ENCODE measurements at places on chromosomes 5 and 9.
A peak's percentile ranks its signal among the peaks of the same experiment; 100 is the strongest.

GRCh38 chr5:79007872-79008271 is 22.8 kb upstream of the ARSB start:
- DNase-seq = no peak

DNA sequence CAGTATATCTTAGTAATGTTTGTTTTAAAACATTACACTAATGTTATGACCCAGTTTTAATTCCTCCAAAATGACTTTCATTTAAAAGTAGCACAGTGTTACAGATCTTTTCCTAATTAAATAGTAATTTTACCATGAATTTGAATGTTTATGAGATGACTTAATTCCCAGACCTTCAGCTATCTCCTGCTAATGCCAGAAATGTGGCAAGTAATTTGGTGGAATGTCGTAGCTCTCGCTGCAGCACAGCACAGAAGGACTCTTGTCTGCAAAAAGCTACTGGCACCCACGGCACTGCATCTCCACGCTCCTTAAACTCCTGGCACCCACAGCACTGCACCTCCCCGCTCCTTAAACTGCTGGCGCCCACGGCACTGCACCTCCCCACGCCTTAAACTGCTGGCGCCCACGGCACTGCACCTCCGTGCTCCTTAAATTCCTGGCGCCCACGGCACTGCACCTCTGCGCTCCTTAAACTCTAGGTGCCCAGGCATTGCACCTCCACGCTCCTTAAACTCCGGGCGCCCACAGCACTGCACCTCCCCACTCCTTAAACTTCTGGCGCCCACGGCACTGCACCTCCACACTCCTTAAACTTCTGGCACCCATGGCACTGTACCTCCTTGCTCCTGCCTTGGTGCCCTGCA is 163.1 kb downstream of the CDK5RAP2 start:
- DNase-seq = no peak

DNA sequence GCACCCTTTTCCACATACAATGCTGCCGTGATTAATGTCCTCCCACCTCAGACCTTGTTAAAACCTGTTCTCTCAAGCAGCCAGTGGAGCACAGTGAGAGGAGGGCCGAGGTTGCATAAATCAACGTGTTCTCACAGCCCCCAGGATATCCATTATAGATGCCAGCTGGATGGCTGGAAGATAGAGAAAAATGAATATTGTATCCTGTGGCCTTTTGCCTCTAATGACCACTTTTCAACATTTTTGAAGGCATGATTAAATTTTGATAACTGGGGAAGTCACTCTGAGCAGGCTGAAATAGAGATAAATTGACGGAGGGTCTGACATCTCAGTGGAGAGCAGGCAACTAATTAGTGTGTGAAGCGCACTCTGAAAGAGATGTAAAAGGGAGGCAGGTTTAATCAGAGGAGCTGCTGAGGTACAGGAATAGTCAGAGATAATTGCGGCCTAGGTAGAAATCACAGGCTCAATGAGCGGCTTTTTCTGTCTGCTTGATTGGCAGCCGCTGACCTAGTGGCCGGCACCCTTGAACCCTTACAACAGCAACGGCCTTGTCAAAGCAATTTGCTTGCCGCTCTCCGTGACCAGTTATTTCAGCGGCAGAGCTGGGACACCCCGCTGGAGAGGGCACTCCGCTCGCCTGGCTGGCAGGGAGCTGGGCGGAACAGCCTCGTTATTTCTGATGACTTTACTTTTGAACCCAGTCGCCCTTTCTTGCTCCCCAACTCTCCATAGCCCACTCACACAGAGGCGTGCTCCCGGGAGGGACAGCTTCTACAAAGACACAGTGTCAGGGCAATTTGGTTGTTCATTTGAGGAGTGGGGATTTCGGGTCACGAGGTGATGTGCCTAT is 560.7 kb downstream of the PSAT1 start:
- no peak for DNase-seq

- DNase-seq = no peak
Measured at GRCh38 chr5:120767178-120767820, 303.2 kb downstream of the PRR16 start.

- no peak for DNase-seq
Measured at GRCh38 chr9:137191691-137192447, 3.4 kb downstream of the SSNA1 start.

GRCh38 chr9:95815133-95815532 is 60.4 kb upstream of the ERCC6L2 start:
- DNase-seq = no peak

DNA sequence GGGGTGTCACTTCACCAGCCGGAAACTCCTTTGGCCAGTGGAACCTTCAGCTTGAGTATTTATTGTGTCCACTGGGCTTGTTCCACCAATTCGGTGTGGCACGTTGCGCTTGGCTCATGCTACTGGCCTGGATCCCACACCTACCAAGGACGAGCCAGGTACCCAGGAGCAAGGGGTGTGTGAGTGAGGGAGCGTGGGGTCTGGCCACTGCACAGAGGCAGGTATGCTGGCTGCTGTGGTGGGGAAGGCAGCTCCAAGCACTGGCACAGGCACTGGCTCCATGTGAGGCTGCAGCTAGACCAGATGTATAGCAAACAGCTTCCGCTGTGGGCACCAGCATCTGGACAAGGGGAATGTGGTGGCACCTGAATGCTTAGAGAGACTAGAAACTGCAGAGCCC is 28.1 kb upstream of the CYLC2 start:
- DNase-seq = no peak

DNA sequence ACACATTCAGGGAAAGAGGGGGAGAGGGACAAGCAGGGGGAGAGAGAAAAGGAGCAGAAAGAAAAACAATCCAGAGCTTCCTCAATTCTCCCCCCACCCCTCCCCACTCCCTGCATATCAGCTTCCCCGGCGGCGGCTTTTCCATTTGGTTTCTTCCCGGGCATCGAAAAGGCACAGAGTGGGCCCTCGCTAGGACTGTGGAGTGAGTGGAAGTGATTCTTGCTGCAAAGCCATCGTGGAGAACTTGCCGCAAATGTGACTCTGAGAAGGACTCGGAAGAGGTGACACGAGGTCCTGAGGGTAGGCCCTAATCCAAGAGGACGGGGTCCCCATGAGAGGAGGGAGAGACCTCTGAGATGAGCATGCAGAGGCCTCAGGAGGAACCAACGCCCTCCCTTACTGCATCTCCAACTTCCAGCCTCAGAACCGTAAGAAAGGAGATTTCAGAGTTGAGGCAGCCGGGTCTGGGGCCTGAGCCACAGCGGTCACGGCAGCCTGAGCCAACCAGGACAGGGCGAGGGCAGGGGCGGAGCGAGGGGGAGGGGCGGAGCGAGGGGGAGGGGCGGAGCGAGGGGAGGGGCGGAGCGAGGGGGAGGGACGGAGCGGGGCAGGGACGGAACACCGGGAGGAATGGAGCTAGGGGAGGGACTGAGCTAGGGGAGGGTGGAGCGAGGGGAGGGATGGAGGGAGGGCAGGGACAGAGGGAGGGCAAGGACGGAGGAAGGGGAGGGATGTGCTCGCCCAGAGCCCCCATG is 21.2 kb upstream of the SARDH start:
- no peak for DNase-seq

DNA sequence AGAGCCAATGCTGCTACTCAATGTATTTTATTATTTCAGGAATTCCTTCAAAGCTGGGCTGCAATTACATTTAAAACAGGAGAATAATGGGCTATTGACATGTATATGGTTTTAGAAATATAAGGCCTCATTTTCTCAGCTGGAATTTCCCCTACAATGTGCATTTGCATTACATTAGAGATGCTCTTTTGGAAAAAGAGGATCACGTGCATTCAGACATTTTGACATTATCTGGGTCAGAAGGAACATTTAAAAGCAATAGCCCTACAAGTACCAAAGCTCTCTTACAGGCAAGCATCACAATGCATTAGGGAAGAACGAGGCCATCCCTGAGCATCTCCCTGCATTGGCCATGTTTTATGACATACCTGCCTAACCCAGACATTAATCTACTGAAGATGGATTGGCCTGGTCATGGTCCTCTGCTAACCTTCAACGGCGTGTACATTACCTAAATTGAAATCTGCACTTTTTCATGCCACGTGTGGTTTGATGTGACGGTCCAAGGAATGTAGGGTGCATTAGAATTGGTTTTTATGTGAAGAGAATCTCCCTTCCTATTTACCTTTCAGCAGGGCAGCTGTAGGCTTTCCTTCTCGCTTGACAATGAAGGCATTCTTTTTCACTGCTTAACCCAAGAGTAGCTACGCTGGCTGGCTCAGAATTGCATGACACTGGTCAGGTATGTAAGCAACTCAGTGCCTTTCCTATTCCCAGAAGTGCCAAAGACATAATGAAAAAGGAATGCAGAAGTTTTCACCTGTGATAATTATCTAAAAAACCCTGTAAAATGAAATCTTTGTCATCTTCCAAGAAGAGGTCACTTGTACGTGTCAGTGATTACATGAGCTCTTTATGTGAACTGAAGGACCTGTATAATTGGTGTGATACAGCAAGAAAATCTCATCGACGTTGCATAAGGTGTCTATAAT is 212.3 kb upstream of the MPDZ start:
- no peak for DNase-seq

DNA sequence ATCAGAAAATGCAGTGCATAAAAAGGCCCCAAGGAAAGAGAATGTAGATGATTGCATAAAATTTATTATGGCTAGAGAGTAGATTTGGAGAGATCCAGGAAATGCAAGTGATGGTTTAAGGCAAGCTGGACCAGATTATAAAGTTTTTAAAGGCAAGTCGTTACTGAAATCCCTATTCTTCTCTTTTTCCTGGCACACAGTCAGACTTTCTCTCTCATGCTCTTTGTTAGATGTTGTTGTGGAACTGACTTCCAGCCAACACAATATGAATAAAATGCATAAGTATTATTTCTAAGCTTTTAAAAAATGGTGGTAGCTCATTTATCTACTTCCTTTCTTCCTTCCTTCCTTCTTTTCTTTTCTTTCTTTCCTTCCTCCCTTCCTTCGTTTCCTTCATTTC is 1085.4 kb upstream of the CDH6 start:
- DNase-seq = no peak

- no peak for DNase-seq
Measured at GRCh38 chr5:58294598-58295305, 165.1 kb downstream of the PLK2 start.

DNA sequence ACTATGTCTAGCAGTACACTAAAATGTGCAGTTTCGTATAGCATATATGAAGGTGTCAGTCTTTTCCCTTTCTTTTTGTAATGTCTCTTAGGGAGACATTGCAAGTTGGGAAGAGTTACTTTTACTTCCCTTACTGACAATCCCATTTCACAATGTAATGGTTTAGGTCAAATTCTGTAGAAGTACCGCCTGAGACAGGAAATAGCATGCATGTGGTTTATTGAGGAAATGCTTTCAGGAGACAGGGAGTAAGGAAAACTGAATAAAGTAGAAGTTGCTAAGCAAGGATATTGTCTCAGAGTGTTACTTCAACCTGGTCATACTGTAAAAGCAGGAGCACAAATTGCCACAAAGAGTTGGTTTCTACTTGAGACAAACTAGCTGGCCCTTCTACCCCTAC is 32.1 kb upstream of the MSANTD3 start:
- no peak for DNase-seq

GRCh38 chr5:157540707-157541446 is 34.7 kb downstream of the ADAM19 start:
- peak; percentile 72 for DNase-seq

DNA sequence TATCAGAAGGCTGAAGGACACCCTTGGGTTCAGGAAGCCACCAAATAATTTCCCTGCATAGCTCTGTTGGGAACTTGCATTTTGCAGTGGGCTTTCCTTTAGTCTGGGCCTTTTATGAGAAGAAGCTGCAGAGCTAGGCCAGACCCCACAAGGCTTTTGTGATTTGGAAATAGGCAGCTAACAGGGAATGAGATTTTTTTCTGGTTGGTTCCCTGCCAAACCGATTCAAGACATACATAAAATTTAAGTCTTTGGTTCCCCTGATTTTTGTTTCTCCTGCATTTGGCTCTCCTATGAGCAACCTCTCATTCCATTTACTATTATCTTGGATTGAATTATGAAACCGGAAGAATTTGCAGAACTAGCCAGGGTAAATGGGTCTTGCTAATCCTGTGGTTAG is 81.5 kb upstream of the PTCH1 start:
- DNase-seq = no peak

- no peak for DNase-seq
Measured at GRCh38 chr5:80752427-80752826, 97.6 kb upstream of the DHFR start.

DNA sequence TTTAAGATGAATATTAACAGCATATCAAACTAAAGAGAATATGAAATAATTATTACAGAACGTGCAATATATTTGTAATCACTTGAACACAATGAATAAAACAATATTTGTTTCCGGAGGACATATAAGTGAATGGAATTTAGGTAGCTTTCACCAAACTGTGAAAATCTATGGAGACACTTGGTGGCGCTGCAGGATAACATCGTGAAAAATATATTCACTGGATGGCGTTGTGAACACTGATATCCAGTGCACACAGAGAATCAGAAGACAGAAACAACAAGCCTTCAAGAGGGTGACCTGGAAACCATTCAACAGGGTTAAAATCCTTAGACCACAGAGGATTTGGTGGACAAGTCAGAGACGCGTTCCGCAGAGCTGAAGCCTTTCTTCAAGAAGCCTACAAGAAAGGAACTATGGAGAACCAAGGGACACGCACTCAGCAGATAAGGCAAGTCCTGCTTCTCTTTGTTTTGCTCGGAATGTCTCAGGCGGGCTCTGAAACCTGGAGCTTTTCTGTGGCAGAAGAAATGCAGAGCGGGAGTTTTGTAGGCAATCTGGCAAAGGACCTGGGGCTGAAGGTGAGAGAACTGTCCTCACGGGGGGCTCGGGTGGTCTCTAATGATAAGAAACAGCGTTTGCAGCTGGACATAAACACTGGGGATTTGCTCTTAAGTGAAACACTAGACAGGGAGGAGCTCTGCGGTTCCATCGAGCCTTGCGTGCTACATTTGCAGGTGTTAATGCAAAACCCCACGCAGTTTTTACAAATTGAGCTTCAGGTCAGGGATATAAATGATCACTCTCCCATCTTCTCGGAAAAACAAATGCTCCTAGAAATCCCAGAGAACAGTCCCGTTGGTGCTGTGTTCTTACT is at the start of gene PCDHB11:
Gene PCDHB11 (plus strand): TSS at position 269 of the 877 bp plus-strand sequence. CDS start 148 bp downstream, at position 417.
- no peak for DNase-seq

DNA sequence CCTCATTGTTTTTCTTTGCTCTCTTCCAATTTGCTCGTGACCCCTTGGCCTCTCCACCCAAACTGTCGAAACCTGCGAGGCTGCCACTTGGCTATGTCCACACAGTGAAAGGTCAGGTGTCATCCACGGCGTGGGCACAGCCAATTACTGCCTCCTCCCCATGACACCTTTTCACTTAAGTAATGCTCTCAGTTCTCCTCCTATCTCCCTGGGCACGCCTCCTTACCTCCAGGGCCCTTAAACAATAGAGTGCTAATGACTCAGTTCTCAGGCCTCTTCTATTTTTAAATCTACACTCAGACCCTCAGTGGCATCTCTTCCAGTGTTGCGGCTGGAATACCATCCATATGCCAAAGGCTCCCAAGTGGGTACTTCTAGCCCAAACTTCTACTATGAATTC is 256.8 kb downstream of the ROR2 start:
- DNase-seq = no peak

- no peak for DNase-seq
Measured at GRCh38 chr9:73807952-73808351, 656.3 kb downstream of the ANXA1 start.
